NCI-H1436 treated with DMSO at 0.1 percent for 48 hours (cell line): ENCODE measurements at places on chromosomes 5 and 9.

GRCh38 chr5:116305899-116306298, 221.1 kb downstream of the COMMD10 start:
- no peak for DNase-seq

- DNase-seq = no peak
These were observed 380.7 kb upstream of the IRX1 start for GRCh38 chr5:3214838-3215374.

GRCh38 chr5:157827423-157827822, 31.5 kb downstream of the CLINT1 start:
- DNase-seq = no peak

DNA sequence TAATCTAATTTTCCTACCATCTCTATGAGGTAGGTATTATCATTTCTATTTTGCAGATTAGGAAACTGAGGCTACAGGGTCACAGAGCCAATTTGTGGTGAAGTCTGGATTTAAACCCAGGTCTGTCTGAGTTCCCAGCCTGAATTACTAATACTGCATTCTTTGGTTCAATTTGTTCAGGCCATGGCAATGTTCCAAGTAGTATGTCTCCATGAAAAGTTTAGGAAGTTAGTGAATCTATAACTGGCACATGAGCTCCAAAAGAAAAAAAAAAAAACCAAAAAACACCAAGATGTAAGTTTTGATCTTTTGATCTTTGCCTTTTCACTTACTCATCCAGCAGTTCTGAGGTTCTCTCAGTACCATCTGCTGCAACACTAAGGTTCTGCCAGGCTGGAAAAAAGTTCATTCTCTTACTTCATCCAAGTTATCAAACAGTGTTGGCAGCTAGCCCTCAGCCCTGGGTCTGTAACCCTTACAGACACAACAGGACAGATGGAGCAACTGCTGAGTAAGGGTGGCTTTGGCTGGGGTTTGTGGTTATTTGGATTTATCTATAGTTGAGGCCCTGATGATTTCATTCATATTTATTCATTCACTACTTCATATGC, 4.4 kb upstream of the TMEM268 start:
- DNase-seq = no peak

- no peak for DNase-seq
These were observed 13.2 kb downstream of the SEMA4D start for GRCh38 chr9:89484475-89485404.

- no peak for DNase-seq
These were observed 1.9 kb downstream of the N4BP3 start for GRCh38 chr5:178115136-178115813.

DNA sequence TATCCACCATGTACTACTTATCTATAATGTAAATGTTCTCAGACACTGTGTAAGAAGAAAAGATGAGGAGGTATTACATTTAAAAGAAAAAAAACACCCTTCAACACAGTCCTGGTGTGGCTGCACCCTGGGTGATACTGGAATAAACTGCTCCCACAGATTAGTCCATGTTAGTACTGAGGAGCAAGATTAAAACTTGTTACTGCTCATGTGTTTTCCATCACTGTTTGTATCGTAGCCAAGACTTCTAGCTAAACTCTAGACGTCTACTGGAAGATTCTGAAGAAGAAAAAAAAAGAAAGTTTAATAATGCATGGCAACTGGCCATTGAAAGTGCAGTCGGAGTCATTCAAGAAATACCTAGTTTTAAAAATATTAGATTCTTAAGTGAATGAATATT, at the start of gene ASPN:
ASPN (minus strand) TSS at position 178 of the 400 bp plus-strand sequence.
- no peak for DNase-seq

GRCh38 chr5:58666598-58667581, 84.0 kb downstream of the RAB3C start:
- no peak for DNase-seq

GRCh38 chr9:8652255-8652654, 852.7 kb upstream of the DMAC1 start:
- DNase-seq = no peak
